Stimulated activated naive CD4-positive, alpha-beta T cell (primary cell): ENCODE measurements at places on chromosomes 5 and 9.

GRCh38 chr5:125874057-125874456, 549.2 kb upstream of the GRAMD2B start:
- no peak for DNase-seq

DNA sequence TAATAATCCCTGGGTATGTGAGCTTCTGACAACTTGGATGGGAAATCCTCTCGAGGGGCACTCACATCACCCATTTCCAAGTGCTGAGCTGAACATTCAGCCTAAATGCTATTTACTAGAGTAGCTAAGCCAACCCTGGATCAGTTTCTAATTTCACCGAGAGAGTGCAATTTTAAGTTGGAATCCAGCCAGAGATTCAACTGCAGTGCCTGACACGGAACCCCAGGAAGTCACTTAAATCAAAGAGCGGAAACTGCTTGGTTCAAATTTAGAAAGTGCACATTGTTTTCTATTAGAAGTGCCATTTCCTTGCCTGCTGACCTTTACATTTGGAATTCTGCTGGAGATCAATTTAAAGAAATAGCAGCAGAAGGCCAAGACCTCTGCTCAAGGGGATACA, 8.8 kb downstream of the SPRY4 start:
- DNase-seq: peak; percentile 62

- DNase-seq: no peak
Observed at GRCh38 chr5:107455111-107455544, 215.6 kb downstream of the EFNA5 start.

DNA sequence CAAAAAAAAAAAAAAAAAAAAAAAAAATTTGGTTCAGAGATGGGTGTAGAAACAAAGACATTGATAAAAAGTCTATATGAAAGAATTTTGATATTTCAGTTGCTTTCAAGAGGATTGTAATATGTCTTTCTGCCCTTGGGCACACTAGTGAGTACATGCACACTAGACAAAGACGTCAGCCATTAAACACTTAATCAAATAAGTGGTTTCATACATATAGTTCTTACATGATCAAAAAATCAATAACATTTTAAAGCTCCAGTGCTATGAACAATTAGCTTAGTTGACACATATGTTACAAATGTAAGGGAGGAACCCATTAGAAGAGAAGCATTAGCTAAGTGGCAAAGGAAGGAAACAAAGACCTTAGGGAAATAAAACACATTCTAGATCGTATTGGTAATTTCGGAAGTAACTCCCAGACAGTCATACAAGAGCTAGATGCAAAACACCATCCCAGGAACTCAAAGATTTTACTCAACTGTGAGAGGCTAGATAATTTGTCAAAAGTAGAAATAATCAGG, 84.5 kb upstream of the MAN2A1 start:
- no peak for DNase-seq

- no peak for DNase-seq
Observed at GRCh38 chr5:11520241-11520930, 383.9 kb downstream of the CTNND2 start.

DNA sequence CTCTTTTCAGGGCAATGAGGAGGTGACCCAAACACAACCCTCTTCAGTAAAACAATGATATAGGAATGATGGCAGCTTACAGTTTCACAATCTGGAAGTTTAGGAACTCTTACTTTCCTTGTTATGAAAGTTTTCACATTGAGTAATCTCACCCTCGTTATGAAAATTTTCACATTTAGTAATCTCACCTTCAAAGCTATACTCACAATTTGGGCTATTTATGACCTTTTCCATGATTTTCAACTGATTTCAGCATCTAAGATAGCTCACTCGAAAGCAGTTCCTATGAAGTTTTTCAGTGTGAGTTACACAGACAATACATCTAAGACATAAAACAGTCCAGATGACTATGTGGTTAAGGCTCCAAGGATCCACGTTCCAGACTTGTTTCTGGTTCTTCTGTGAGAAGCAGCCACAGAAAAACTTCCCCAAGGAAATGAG, 57.1 kb downstream of the FOXD1 start:
- no peak for DNase-seq

- no peak for DNase-seq
Observed at GRCh38 chr5:133675376-133676154, 63.2 kb upstream of the FSTL4 start.

GRCh38 chr9:70873506-70873905, 247.9 kb downstream of the TRPM3 start:
- no peak for DNase-seq

GRCh38 chr5:5164163-5164562, 24.0 kb downstream of the ADAMTS16 start:
- DNase-seq: no peak

- no peak for DNase-seq
Observed at GRCh38 chr9:135664801-135665794, 2.0 kb downstream of the LCN9 start.
